Stimulated activated naive B cell treated with anti-CD40 and anti-IgM and Interleukin-4, amounts not matched to agents 10 μg/mL and 1 μg/mL and 100 μg/mL, for 72 hours (primary cell): ENCODE measurements at places on chromosomes 2 and 18.

GRCh38 chr2:239318790-239319661, 81.8 kb downstream of the HDAC4 start:
- no peak for DNase-seq

- no peak for DNase-seq
These were observed 741.5 kb upstream of the SLC39A10 start for GRCh38 chr2:194915485-194915884.

GRCh38 chr2:26245810-26246209, 1.1 kb downstream of the HADHB start:
- no peak for DNase-seq

DNA sequence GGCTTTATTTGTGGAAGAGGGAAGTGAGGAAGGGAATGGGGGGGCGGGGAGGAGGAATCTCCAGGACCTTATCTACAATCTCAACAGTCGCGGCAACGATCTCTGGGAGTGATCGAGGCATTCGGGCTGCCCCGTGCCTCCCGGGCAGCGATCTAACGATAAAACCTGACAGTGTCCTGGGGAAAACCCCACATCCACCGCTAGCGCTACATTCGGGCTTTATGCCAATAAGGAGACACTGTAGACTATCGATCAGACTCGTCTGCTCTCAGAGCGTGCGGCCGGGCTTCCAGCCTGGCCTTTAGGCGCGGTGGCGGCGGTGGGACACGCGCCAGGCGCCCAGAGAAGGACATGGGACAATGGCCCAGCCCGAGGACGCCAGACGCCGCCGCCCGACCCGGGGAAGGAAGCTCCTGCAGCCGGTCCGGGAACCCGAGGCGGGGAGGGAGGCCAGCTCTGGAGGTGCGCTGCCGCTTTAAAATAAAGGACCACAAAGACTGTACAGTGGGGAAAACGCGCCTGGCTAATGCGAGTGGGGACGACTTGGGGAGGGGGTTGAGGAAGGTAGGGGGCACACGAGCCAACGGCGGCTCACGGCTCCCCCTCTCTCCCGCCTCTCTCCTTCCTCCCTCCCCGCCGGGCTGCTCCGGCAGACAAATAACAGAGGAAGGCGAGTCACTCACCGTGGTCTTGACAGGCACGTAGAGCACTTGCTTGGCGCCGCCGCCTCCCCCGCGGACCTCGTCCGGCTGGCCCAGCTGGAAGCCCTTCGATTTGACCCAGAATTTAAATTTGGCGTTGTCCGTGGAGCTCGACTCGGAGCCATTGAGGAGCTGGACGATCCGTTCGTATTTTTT, 2.2 kb downstream of the NOL4 start:
- DNase-seq = no peak

- no peak for DNase-seq
These were observed 262.8 kb upstream of the PARD3B start for GRCh38 chr2:204282525-204282924.

- no peak for DNase-seq
These were observed 2.3 kb downstream of the CYRIA start for GRCh38 chr2:16663121-16663905.

- DNase-seq = no peak
These were observed 2.5 kb upstream of the RNF181 start for GRCh38 chr2:85593023-85593422.

DNA sequence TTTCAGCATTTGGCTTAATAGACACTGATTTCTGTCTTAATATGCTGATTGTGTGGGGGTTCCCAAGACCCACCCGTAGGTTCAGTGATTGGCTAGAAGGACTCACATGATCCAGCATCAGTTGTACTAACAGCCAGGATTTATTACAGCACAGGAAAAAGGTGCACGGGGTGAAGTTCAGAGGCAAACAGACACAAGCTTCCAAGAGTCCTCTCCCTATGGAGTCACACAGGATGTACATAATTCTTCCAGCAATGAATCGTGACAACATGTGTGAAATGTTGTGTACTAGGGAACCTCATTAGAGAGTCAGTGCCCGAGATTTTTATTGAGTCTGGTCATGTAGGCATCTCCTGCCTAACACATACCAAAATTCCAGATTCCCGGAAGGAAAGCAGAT, 52.8 kb downstream of the GALNT1 start:
- no peak for DNase-seq

GRCh38 chr2:112566104-112566503, 18.3 kb upstream of the CHCHD5 start:
- no peak for DNase-seq

- no peak for DNase-seq
These were observed 1.9 kb upstream of the OTOS start for GRCh38 chr2:240142256-240142775.

GRCh38 chr2:95353055-95353575, 49.4 kb upstream of the FAHD2A start:
- no peak for DNase-seq

DNA sequence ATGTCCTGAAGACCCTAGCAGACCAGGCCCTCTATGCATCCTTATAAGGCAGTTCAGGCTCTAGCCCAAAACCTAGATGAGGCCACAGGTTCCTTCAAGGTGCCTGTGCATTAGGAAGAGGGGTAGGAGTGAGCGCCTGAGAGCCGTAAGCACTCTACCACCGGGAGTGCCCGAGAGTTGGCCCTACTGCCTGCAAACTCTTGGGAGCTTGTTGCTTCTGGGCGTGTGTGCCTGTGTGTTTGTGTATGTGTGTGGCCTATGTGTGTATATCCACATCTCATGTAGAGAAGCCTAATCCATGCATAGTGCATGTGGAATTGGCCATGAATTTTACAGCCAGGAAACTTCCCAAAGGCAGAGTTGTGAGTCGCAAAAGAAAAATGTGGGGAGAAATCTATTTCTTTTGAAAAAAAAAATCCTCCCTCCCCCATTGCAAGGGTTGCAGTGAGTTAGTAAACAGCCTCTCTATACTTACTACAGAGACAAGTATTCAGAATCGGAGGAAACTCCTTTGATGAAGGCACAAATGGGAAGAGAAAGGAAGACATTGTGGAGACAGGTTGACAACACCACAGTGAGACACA, 96.8 kb downstream of the ADD2 start:
- no peak for DNase-seq

DNA sequence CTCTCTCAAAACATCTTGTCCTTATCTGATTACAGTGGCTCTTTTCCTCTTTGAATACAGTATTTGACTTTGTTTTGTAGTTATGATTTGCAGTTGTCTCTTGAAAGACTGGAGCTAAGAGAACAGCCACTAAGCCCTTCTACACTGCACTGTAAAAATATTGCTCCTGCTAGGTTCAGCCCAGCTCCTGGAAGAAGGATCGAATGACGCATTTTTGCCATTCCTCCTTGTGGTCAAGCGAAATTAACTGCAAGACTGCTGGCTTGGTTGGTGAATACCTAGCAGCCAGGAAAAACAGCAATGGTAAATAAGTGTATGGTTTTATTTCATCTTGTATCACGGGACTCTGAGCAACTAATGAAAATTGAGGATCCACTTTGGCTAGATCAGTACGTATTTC, 407.8 kb upstream of the CDH2 start:
- DNase-seq = no peak

GRCh38 chr2:69177785-69178636, 165.0 kb downstream of the ANTXR1 start:
- DNase-seq = no peak

DNA sequence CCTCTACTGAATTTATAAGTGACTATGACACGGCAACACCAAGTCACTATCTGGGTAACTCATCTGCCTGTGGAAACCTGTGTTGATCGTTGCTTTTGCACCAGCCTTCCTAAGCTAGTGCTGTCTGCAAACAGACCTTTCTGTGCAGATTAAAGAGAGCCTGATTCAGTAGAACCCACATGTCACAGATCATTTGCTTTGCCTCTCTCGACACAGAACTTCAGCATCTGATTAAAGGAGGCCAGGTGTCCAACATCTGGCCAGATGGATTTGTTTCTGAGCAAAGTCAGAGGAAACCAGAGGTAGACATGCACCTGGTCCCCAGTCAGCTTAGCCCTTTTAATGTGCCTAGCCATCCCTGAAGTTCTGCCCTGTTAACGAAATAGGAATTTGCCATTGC, 15.0 kb upstream of the TTR start:
- no peak for DNase-seq

- DNase-seq = no peak
These were observed 71.5 kb upstream of the HDAC4 start for GRCh38 chr2:239472235-239472775.

GRCh38 chr18:51185075-51185474, 12.4 kb downstream of the MEX3C start:
- DNase-seq = no peak

DNA sequence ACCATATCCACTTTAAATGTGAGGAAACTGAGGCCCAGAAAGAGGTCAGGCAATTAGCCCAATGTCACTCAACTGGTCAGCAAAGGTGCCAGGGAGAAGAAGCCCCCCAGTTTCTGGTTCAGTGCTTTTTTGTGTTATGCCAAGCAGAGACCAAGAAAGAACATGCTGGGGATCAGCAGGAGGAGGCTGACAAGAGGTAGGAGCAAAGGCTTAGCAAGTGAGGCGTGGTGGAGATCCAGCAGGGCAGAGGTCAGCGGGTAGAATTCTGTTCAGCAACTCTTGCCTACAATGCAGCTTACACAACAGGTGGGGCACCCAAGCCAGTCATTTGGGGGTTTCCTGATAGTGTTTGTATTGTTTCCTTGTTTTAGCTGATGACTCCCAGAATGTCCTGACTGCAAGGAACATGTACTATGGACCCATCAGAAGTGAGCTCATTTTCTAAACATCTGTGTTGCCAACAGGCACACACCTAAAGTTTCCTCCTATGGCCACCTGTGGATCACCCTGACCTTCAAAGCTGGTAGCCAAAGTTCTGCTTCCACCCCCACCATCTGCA, 28.2 kb downstream of the LPIN2 start:
- no peak for DNase-seq

DNA sequence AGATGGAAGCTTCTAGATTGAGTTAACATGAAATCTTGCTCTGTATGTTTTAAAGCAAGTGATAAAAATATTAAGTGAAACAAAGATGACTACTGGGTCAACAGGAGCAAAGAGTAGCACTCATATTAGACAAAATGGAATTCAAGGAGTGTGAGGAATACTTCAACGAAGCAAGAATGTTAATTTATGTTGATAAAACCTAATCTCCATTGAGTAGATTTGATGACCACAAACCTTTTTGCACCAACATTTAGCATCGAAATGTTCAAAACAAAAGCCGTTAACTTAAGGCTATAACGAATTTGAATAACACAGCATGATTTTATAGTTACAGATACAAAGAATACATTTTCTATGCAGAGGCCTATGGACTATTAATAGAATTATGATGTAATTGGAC, 35.7 kb downstream of the MRPS9 start:
- DNase-seq = no peak
